ENCODE measurements at places on chromosomes 11 and 22. TPM values are rescaled to one million over a fixed set of nuclear protein-coding genes. Genes with fewer than 3 reads are reported as not detected.

The RAB3IL1 gene
- not detected for total RNA-seq

The CBX7 gene
- total RNA-seq, result 160 TPM

The OR52E8 gene
- total RNA-seq, result not detected

GRCh38 chr11:70072461-70072860 lies 5.7 kb upstream of the ANO1 start:
- peaks cover 72% of the 10 kb centered on the region for H3K27me3 ChIP-seq
- no peak overlapping the region for H3K4me3 ChIP-seq
- no peak overlapping the region for H3K27ac ChIP-seq
- H3K36me3 ChIP-seq, result no peaks in the 10 kb centered on the region
- no peak for DNase-seq

- H3K27ac ChIP-seq, result no peak overlapping the region
- H3K4me3 ChIP-seq, result no peak overlapping the region
- H3K27me3 ChIP-seq, result no peaks in the 10 kb centered on the region
- no peak for DNase-seq
- no peaks in the 10 kb centered on the region for H3K36me3 ChIP-seq
Observed at GRCh38 chr11:79083352-79083751, 357.5 kb downstream of the TENM4 start.

DNA sequence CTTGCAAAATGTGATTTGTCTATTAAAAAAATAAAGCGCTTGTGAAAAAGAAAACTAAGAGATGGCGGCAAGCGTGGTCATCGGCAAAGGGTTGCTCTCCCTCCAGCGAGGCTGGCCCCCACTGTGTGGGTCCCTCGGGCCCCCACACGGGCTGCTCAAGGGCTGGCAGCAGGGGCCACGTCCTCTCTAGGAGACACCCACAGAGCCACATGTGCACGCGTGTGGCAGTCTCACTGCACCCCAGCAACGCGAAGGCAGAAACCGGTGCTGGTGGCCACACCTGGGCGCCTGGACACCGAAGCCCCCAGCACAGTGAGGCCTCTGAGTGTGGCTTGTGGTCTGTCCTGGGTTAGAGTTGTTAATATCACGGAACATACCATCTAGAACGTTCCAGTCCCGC lies 34.4 kb downstream of the TOLLIP start:
- peaks cover 28% of the 10 kb centered on the region for H3K36me3 ChIP-seq
- H3K4me3 ChIP-seq, result no peak overlapping the region
- DNase-seq, result no peak
- H3K27ac ChIP-seq, result no peak overlapping the region
- H3K27me3 ChIP-seq, result no peaks in the 10 kb centered on the region

- H3K36me3 ChIP-seq, result no peaks in the 10 kb centered on the region
- H3K27me3 ChIP-seq, result no peaks in the 10 kb centered on the region
- H3K4me1 ChIP-seq, result no peaks in the 10 kb centered on the region
- no peak for DNase-seq
Observed at GRCh38 chr11:57083641-57084385, 95.1 kb downstream of the OR5AK2 start.

DNA sequence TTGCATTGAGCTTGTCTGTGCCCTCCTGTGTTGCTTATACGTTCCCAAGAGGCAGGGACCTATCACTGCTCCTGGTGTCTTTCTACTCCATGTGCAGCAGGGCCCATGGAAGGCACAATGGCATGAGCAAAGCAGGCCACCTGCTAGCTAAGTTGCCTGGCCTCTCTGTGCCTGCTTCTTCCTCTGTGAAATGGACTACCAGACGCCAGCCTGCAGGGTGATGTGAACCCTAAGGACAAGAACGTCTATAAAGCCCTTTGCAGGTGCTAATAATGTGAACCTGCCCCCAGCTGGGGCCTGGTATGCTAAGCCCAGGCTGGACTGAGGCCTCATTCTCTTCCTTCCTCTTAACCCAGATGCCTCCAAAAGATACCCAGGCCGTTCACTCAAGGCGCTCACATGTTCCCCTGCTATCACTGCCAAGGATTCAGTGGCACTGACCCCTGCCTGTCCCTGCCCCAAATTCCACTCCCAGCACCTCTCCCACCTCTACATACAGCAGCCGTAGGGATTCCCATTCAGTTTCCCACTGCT lies 4.0 kb downstream of the GUCD1 start:
- no peaks in the 10 kb centered on the region for H3K27me3 ChIP-seq
- no peak overlapping the region for H3K4me3 ChIP-seq
- no peak for DNase-seq
- no peak overlapping the region for H3K27ac ChIP-seq
- H3K4me1 ChIP-seq, result peaks cover 35% of the 10 kb centered on the region

DNA sequence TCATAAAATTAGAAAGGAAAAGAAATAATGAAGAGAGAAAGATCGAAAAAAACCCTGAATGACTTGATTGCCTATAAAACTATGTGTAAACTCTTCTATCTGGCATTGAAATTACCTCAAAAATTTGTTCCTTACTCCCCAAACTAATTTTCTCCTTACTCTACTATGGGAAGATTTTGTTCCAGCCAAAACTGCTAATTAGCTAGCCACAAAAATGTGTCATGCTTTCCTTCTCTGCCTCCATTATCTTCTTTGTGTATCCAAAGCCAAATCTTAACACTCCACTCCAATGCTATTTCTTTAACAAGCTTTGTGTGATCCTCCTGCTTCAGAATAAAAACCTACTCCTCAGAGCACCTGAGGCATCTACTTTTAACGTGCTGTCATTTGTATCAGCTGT lies 831.2 kb downstream of the METTL15 start:
- no peak overlapping the region for H3K27ac ChIP-seq
- no peak overlapping the region for H3K4me3 ChIP-seq
- no peak for DNase-seq
- H3K36me3 ChIP-seq, result no peaks in the 10 kb centered on the region

- no peaks in the 10 kb centered on the region for H3K36me3 ChIP-seq
- peaks cover 19% of the 10 kb centered on the region for H3K27me3 ChIP-seq
- no peaks in the 10 kb centered on the region for H3K4me1 ChIP-seq
- no peak overlapping the region for H3K4me3 ChIP-seq
- no peak overlapping the region for H3K27ac ChIP-seq
Observed at GRCh38 chr11:116333001-116333535, 439.7 kb downstream of the BUD13 start.

DNA sequence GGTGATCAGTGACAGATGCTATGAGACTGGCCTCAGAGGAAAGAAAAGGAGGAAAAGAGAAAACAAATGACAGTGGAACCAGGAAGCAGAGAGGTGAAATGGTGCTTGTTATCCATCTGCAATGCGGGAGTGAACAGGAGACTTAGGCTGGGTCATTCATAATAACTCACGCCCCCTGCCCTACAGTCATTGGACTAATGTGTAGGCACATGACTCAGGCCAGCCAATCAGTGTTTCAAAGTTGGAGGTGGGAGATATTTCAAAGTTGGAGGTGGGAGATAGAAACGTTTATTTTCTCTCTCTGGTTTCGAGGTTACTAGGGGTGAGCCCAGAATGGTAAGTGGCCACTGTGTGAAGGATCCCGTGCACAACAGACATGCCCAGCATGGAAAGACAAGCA lies 30.3 kb downstream of the SLC22A6 start:
- no peaks in the 10 kb centered on the region for H3K4me1 ChIP-seq
- no peak for DNase-seq
- peaks cover 13% of the 10 kb centered on the region for H3K27me3 ChIP-seq
- H3K4me3 ChIP-seq, result no peak overlapping the region

DNA sequence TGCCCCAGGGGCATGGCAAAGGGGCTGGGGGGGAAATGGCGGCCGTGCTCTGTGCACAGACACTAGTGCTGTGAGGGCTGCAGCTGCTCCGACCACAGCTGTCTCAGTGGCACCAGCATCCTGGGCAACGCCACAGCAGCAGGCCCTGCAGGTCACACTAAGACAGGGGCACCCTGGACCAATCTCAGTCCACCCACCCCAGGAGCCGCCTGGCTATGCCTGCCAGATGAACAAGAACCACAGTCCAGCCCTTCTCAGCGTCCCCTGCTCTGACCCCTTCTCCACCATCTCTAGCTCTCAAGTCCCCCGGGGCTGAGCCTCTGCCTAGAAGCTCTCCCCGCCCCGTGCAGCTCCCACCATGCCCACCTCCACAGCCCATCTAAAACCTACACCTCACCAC lies 16.5 kb downstream of the TUBGCP6 start:
- no peaks in the 10 kb centered on the region for H3K4me1 ChIP-seq
- no peak overlapping the region for H3K4me3 ChIP-seq
- H3K36me3 ChIP-seq, result peaks cover 20% of the 10 kb centered on the region
- no peak for DNase-seq

DNA sequence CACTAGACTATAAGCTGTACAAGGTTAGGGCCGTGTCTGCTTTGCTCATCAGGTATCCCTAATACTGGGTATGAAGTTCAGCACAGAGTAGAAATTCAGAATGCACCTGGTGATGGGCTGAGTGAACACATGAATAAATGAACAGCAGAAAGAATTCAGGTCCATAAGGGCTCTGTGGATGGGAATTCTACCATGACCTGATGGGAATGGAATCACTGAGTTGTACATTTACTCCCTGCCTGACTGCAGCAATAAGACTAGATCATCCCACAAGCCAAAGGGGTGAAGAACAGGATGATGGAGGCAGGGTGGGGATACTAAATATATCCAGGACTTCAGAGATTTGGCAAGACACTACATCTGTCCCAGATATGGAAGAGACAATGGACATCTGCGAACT lies 86.5 kb upstream of the CSNK2A3 start:
- H3K27ac ChIP-seq, result no peak overlapping the region
- DNase-seq, result no peak
- H3K27me3 ChIP-seq, result no peaks in the 10 kb centered on the region
- H3K36me3 ChIP-seq, result no peaks in the 10 kb centered on the region
- no peak overlapping the region for H3K4me3 ChIP-seq

- DNase-seq, result no peak
- H3K27ac ChIP-seq, result no peak overlapping the region
- H3K36me3 ChIP-seq, result no peaks in the 10 kb centered on the region
- no peaks in the 10 kb centered on the region for H3K27me3 ChIP-seq
- no peak overlapping the region for H3K4me3 ChIP-seq
Observed at GRCh38 chr11:83835423-83835822, 549.3 kb upstream of the CCDC90B start.

DNA sequence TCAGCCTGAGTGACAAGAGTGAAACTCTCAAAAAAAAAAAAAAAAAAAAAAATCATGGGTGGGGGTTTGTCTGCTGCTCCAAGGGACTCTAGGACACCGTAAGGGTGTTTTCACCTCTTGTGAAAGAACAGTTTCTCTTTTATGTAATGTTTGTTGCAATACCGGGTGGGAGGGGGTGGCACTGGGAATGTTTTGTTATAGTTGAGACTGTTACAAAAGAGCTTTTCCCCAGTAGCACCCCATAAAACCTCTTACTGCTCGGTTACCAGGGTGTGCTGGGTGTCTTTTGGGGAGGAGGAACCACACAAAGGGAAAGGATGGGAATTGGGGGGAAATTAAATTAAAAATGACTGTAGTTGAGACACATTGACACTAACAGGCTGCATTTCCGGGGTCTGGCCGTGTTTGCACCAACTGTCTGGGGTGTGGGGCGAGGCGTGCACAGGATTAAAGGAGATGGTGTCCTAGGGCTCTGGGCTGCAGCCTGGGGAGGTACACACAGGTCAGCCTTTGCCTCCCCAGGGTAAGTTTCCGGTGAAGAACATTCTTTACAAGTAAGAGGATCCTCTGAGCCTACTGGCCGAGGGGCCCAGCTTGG lies 1.6 kb downstream of the NFAM1 start:
- no peak overlapping the region for H3K27ac ChIP-seq
- no peak overlapping the region for H3K4me3 ChIP-seq
- H3K27me3 ChIP-seq, result no peaks in the 10 kb centered on the region
- H3K36me3 ChIP-seq, result no peaks in the 10 kb centered on the region
- no peak for DNase-seq
- no peaks in the 10 kb centered on the region for H3K4me1 ChIP-seq

DNA sequence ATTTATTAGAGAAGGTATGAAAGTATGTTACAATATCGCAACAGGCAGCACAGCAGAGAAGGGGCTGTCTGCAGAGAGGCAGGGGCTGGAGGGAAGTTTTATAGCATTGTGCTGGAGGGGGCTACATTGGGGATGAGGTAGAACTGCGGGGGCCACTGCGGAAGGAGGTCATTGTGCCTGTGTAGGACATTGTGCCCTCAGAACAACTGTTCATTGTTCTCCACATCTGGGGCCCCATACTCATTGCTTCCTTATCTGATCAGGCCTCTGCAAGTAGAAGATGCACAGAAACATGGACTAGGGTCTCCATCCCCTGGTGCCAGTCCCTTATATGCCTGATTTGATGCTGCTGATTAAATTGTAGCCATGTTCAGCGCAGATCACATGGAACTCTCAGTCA lies 12.1 kb downstream of the NADSYN1 start:
- H3K4me1 ChIP-seq, result no peaks in the 10 kb centered on the region
- no peak overlapping the region for H3K4me3 ChIP-seq
- H3K27me3 ChIP-seq, result no peaks in the 10 kb centered on the region
- peaks cover 18% of the 10 kb centered on the region for H3K36me3 ChIP-seq
- H3K27ac ChIP-seq, result no peak overlapping the region

Measured in T-cell (primary cell).